Esophagus squamous epithelium (tissue), 5 donors: ENCODE measurements at places on chromosomes 4 and X.

- DNase-seq = no peak
Observed at GRCh38 chr4:10079256-10079655, 37.3 kb downstream of the WDR1 start.

GRCh38 chrX:13545726-13546125 is 23.7 kb upstream of the EGFL6 start:
- no peak for DNase-seq

GRCh38 chr4:120418146-120418545 is 351.5 kb upstream of the MAD2L1 start:
- DNase-seq = no peak

GRCh38 chrX:107537815-107538214 is 88.4 kb downstream of the FRMPD3 start:
- no peak for DNase-seq

DNA sequence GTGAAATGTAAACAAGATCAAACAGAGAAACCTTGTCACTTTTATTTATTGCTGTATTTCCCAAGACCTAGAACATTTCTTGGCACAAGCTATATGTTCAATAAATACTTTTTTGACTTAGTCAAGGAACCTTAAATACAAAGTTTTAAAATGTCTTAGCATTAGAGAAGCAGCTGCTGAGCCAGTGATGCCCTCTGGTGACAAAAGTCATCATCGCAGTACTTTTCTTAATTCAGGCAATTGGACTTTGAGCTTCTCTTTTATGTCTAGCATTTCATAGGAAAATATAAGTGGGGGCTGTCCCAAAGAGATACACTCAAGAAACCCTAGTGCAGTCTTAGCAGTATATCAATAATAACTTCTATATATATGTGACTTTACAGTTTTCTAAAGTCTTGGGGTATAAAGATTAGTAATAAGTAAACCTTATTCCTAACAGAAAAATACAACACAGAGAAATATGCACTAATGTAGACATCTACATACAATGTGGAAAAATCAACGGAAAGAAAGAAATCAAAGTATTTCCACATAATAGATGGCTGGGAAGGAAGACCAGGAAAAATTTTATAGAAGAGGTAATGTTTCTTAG is 118.4 kb downstream of the DTHD1 start:
- DNase-seq = no peak

- no peak for DNase-seq
Observed at GRCh38 chrX:74931214-74931613, 6.0 kb upstream of the NEXMIF start.

DNA sequence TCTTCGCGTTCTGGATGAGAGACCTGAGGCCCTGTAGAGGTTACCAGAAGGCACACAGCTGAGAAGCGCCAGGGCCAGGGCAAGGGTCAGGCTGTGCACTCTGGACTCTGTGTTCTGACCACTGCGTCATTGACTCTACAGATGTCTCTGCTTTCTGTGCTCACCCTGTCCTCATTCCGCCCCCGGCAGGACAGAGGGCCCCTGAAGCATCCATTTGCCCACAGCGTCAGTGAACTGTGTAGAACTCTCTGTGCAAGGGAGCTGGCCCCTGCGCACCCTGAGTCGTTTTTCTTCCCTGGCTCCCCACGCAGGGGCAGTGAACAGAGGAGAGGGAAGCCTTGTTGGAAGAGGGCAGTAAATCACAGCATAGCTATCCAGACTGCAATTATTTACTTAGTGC is 6.1 kb upstream of the WAS start:
- DNase-seq = no peak

- no peak for DNase-seq
Observed at GRCh38 chrX:109943092-109943739, 59.7 kb upstream of the TMEM164 start.

DNA sequence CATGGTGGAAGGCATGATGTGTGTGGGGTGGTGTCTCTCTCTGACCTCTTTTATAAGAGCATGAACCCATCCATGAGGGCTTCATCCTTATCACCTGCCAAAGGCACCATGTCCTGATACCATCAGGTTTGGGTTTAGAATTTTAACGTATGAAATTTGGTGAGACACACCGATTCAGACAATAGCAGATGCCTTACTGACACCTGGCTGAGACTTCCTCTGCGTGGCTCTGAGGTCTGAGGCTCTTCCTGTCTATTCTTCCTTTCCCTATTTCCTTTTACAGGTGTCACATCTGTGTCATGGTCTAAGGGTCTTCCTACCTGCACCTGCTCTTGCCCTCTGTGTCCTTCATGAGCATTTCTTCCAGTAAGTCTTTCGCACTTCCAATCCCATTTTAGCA is 320.7 kb upstream of the CLNK start:
- no peak for DNase-seq
